ENCODE measurements at places on chromosomes 7 and 10.

GRCh38 chr7:24916463-24917040 is 63.4 kb downstream of the OSBPL3 start:
- no peak for DNase-seq

- DNase-seq, result no peak
Measured at GRCh38 chr10:69123306-69123746, 652 bp upstream of the VPS26A start.

DNA sequence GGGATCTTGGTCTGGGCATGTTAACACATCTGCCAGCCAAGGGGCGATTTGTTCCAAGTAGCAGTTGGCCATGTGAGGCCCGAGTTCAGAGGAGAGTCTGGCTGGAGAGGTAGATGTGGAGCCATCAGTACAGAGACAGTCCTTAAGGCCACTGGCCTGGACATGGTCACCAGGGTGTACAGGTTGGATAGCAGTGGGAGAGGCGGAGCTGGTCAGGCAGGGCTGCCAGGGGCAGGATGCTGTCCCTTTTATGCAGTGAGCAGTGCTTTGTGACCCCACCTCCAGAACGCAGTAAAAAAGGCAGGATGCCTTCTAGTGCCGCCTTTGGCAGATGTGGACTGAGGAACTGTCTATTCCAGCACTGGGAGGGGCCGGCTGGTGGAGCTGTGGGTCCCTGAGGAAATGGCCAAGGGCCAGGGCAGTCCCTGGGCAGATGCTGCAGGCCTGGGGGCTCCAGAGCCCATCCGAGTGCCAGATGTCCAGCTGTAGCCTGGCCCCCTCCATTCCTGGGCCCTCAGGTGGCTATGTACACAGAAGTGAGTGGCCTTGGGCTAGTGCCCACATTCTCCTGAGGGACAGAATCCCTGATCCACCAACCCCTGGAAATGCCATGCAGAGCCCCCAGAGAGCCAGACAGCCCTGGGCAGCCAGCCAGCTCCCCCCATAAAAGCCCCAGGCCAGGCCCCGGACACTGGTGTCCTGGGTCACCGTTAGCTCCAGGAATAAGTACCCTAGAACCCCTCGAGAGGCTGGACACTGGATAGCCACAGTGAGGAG is 17.2 kb upstream of the MYL7 start:
- DNase-seq, result no peak

DNA sequence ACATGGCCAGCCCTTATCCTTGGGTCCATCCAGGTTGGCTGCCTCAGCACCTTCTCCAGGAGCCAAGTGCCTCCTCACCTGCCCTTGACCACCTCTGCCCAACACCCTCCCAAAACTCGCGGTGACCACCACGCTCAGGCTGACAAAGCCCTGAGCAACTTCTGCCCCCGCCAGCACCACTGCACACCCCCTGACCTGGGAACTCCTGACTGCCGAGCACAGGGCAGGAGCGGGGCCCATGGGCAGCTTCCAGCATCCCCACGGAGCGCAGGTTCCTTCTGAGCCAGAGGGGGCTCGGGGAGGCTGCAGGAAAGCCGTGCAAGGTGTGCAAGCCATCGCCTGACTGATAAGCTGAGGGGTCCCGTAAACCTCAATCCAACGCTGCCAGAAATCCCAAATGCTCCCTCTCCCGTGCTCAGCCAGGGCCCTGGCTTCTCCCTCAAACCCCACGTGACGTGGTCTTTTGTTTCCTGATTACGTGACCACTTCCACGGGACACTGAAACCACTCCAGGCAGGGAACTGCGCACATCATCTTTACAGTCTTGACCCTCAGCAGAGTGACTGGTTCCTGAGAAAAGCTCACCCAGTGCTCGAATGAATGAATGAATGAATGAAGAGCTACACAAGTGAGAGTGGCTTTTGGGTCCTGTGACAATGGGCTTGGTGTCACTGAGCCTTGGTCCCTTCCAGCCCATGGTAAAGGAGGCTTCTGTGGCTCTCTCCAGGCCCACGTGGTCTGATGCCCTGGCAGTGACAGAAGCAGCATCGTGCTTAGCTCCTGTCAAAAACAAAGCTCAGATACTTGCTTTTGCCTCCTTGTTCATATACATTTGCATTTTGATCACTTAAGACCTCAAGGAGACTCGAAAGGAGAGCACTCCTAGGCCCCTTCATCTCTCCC is 249.8 kb upstream of the PPP2R2D start:
- DNase-seq, result no peak

DNA sequence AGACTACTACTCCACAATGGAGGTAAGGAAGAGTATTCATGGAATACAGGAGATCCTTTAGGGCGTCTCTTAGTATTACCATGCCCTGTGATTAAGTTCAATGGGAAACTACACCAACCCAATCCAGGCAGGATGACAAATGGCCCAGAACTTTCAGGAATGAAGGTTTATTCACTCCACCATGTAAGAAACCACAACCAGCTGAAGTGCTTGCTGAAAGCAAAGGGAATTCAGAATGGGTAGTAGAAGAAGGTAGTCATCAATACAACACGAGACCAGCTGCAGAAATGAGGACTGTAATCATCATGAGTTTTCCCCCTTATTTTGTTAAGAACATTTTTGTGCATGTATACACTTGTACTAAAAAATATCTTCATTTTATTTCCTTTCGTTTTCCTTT is 76.6 kb downstream of the GPR37 start:
- no peak for DNase-seq

DNA sequence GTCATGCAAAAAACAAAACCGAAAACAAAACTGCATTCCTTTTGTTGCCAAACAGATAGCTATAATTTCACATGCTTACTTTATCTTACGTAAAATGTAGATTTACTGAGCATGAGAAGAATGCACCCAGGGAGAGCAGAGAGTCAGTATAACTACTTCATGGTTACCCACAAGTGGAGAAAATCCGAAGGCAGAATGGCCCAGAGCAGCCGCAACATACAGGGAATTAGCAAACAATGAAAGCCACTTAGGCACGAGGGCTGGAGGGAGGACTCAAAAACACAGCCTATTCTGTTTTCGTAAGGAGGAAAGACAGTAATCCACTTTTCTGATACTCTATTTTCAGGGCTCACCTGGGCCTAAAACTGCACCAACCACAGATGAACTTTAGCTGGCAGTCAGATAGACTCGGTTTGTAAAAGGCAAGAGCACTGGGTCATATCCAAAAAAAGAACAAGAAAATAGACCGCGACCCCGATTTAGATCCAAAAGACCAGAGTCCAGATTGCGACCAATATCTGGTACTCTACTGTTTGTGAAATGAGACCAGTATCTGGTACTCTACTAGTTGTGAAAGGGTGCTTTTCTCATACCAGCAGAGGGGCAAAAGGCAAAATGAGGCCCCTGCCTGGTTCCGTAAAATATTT is 1.3 kb downstream of the ITPRIP start:
- no peak for DNase-seq

- no peak for DNase-seq
Measured at GRCh38 chr10:133391249-133391635, 2.7 kb upstream of the MTG1 start.

- no peak for DNase-seq
Measured at GRCh38 chr7:24884401-24884800, 95.6 kb downstream of the OSBPL3 start.
